ENCODE measurements at places on chromosomes 12 and 14.

GRCh38 chr14:73762375-73762822, 48.2 kb upstream of the PNMA1 start:
- peak; percentile 66 for DNase-seq

DNA sequence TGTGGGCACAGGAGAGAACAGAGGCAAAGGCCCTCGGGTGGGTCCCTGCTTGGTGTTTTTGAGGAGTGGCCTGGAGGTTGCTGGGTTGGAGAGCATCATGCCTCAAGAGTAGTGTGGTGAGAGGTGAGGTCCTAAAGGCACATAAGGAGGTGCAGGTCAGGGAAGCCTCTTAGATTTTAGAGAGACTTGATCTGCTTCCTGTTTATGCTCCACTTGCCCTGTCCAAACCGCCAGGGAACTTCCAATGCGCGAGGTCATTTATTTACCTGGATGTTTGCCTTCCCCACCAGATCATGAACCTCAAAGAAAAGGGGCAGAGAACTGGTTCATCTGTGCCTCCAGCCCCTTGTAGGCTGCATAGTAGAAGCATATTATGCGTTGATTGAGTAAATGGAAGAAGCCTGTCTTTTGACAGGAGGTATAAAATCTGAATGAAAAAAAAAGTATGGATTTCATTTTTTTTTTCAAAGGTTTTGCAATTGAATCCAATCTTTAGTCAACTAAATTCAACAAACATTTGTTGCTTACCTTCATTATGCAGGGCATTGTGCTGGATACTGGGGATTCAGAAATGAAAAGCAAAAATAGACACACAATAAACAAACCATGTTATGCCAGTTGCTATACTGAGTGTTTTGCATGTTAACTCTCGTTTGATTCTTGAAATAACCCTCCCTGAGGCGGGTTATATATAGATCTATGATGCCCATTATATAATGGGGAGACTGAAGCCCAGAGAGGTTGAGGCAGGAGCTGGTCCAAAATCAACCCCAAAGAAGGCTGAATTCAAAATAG, 485.2 kb downstream of the VRK1 start:
- no peak for DNase-seq

DNA sequence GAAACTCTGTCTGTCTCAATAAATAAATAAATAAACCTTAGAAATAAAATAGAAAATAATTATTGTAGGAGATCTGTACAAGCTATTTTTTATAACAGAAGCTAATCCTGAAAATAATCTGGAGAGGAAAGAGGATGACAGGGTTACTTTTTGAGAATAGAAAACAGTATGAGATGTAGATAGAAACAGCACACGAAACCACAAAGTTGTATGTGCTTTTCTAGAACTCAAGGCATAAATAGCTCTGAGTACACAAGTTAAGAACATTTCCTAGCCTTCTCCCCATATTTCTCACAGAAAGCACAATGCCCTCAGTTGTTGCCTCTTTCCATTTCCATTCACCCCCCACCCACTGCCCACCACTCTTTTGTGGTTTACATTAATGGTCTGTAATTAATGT, 35.7 kb downstream of the SLC38A4 start:
- no peak for DNase-seq

DNA sequence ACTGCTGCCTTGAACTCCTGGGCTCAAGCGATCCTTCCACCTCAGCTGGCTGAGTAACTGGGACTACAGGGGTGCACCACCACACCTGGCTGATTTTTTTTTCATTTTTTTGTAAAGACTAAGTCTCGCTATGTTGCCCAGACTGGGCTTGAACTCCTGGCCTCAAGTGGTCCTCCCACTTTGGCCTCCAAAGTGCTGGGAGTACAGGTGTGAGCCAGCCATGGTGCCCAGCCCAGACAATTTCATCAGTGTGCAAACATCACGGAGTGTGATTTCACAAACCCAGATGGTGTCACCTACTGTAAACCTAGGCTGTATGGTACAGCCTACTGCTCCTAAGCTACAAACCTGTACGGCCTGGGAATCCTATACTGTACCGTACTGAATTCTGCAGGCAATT, 6.9 kb upstream of the BCL7A start:
- DNase-seq, result no peak

GRCh38 chr14:51697848-51698247, 46.1 kb downstream of the FRMD6 start:
- DNase-seq, result no peak

DNA sequence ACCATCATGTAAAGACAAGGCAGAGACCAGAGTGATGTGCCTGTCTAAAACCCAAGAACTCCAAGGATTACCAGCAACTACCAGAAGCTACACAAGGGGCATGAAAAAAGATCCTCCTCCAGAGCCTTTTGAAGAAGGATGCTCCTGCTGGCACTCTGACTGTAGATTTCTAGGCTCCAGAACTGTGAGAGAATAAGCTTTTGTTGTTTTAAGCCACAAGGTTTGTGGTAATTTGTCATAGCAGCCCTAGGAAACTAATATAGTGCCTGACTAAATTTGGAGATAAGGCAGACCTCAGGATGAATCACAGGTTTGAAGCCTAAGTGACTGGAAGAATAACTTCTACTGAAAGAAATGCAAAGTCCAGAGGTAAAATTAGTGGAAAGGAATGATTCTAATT, 132.9 kb downstream of the CEP83 start:
- no peak for DNase-seq

- no peak for DNase-seq
Observed at GRCh38 chr14:60848066-60848465, 113.5 kb downstream of the MNAT1 start.

GRCh38 chr12:94265966-94266745, 117.8 kb downstream of the PLXNC1 start:
- no peak for DNase-seq

GRCh38 chr12:3705354-3705675, 47.6 kb downstream of the CRACR2A start:
- no peak for DNase-seq

GRCh38 chr12:1531153-1531653, 63.2 kb downstream of the FBXL14 start:
- no peak for DNase-seq

GRCh38 chr14:103058164-103059055, 1.1 kb upstream of the CDC42BPB start:
- DNase-seq, result no peak

DNA sequence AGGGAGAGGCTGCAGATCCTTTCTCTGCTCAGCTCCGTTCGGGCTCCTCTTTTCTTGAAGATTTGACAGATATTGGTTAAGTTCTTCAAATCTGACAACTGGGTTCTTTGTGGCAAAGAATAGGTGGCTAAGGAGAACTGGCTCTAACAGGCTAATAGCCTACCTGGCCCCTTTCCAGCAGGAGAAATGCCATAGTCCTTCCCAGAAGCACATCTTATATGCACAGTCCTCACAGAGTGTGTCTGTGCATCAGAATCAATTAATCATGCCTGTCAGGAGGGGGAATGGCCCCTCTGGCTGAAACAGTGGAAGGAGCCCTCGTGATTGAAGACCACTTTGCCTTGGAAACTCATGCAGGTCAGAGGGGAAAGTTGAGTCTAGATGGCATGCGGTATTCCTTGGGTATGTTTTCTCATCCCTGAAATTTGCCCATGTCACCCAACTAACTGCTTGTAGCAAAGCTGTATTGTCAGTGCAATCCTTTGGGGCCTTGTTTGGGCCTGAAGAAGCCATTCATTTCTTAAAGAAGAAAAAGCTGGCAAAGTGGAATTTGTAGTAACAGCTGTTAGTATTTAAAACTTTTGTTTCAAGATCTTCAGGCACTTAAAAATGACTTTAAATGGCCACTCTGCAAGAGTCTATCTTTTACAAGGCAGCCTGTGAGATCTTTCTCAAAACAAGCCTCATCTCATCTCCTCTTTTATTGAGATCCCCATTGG, 251.5 kb downstream of the ZFP36L1 start:
- DNase-seq, result no peak

GRCh38 chr14:92898566-92899131, 24.3 kb upstream of the CHGA start:
- no peak for DNase-seq

DNA sequence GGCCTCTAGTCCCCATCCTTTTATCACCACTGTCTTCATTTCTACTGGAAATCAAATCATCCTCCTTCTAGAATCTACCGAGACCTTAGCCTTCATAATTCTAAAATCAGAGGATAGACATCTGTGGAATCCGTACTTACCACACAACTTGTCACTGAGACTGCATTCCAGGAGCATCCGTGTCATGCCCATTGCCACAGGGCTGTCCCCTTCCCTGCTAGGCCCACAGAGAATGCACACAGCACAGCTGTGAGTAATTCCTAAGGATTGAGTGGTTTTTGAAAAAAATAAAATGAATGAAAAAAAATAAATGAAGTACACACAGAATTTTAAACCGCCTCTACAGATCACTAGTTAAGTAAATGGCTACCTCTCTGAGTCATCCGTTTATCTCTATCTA, 21.0 kb upstream of the MAGOHB start:
- DNase-seq, result no peak

DNA sequence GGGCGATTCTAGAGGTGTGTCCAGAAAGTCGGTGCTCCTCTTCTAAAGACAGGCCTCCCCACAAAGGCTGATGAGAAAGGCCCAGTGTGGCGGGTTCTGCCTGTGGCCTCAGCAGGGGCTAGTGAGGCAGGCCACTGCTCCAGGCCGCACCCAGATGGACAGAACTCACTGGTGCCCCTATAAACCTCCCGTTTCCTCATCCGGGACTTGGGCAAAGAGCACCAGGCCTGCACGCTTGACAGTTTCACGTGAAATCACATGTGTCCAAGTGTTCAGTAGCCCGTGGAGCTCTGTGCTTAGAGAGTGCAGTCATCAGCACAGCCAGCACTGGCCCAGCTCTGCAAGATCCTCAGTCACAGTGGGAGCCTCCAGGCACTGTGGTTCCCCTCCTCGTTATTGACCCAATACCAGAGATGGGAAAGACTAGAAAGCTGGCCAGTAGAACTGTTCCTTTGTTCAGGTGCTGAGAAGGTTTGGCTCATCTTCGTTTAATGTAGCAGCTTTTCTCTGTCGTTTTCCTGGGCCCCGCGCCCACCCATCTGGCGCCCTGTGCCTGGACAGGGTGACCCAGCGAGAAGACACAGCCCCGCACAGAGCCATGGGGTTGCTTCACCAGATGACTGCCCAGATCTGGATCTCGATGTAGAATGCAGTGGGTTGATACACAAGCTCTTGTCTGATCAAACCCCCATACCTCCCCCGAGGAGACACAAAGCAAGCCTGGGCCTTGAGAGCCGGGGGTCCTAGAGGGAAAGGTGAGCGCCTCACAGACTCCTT, 26.3 kb downstream of the IL31 start:
- DNase-seq, result no peak

GRCh38 chr14:101008631-101009336, 105.3 kb upstream of the RTL1 start:
- DNase-seq, result no peak

GRCh38 chr12:27965966-27966365, 6.6 kb downstream of the PTHLH start:
- no peak for DNase-seq
